Gastroesophageal sphincter (tissue), 4 donors: ENCODE measurements at places on chromosomes 7 and 10. TPM values are rescaled to one million over a fixed set of nuclear protein-coding genes. Genes with fewer than 3 reads are reported as not detected.

INMT gene
- total RNA-seq = 115 TPM

SPAG6 gene
- not detected for total RNA-seq

GIMAP2 gene
- total RNA-seq = 3.3 TPM

PTPRZ1 gene
- total RNA-seq = 8.4 TPM

STOX1 gene
- total RNA-seq = 19.1 TPM

ZNF277 gene
- 17.1 TPM for total RNA-seq

RSU1 gene
- total RNA-seq = 149 TPM

CLEC5A gene
- not detected for total RNA-seq

RP9 gene
- total RNA-seq = 9.5 TPM

BBS9 gene
- 28.8 TPM for total RNA-seq

AMPH gene
- total RNA-seq = 2.3 TPM

MYH16 gene
- not detected for total RNA-seq

CUZD1 gene
- 1.4 TPM for total RNA-seq

HOXA5 gene
- 33.5 TPM for total RNA-seq

GRCh38 chr10:14583252-14583651 is 191.4 kb downstream of the FAM107B start:
- H3K4me1 ChIP-seq = no peaks in the 10 kb centered on the region
- no peak overlapping the region for H3K4me3 ChIP-seq
- H3K27me3 ChIP-seq = no peaks in the 10 kb centered on the region
- H3K36me3 ChIP-seq = no peaks in the 10 kb centered on the region
- no peak overlapping the region for H3K27ac ChIP-seq

- peaks cover 56% of the 10 kb centered on the region for H3K4me1 ChIP-seq
- no peaks in the 10 kb centered on the region for H3K36me3 ChIP-seq
- no peak overlapping the region for H3K4me3 ChIP-seq
- H3K27me3 ChIP-seq = no peaks in the 10 kb centered on the region
- peak; percentile 68 for ATAC-seq
- peak overlapping the region; percentile 60 for H3K27ac ChIP-seq
Observed at GRCh38 chr7:116443101-116443523, 56.4 kb upstream of the CAV2 start.

- no peak for ATAC-seq
- H3K4me1 ChIP-seq = no peaks in the 10 kb centered on the region
- H3K4me3 ChIP-seq = no peak overlapping the region
- no peaks in the 10 kb centered on the region for H3K36me3 ChIP-seq
Observed at GRCh38 chr7:132311733-132312132, 264.5 kb downstream of the PLXNA4 start.

- ATAC-seq = no peak
- no peaks in the 10 kb centered on the region for H3K4me1 ChIP-seq
- H3K36me3 ChIP-seq = no peaks in the 10 kb centered on the region
- no peak overlapping the region for H3K4me3 ChIP-seq
Observed at GRCh38 chr7:139124084-139124914, 14.8 kb upstream of the ZC3HAV1 start.

DNA sequence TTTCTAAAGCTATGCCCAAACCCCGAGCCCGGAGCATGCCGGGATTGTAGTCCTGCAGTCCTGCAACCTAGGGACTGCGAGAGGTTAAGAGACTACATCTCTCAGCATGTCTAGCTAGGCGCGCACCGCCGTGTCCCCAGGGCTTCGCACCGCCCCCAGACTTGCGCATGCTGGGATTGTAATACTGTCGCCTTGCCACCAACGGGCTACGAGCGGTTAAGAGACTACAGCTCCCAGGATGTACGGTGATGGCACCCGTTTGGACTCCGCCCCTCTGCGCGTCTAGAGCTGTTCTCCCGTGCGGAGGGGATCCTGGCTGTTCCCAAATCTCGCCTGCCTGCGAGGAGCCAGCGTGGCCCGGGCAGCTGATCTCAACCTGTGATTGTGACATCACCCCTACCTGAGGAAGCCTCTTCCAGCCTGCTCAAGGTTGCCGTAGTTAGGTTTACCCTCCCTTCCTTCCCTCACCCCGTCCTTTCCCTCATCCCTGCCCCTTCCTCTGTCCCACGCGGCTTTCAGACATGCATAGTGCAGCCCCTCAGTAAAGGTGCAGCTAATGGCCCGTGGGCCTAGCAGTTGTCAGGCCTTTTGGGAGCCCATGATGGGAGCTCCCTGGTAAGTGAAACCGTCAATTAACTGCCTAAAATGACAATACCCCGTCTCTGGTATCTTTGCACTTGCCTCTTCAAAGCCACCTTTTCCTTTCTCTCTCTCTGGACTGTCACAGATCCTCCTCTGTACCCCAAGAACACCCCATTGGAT is 6.3 kb upstream of the ZNF736 start:
- peak overlapping the region; percentile 85 for H3K27ac ChIP-seq
- H3K4me1 ChIP-seq = no peaks in the 10 kb centered on the region
- peak overlapping the region; percentile 62 for H3K4me3 ChIP-seq
- peak; percentile 95 for ATAC-seq
- no peaks in the 10 kb centered on the region for H3K36me3 ChIP-seq

- ATAC-seq = no peak
- H3K27ac ChIP-seq = no peak overlapping the region
- H3K4me1 ChIP-seq = no peaks in the 10 kb centered on the region
- no peaks in the 10 kb centered on the region for H3K36me3 ChIP-seq
- H3K27me3 ChIP-seq = peaks cover under 1% of the 10 kb centered on the region
Observed at GRCh38 chr10:77682393-77683087, 44.9 kb upstream of the KCNMA1 start.

- H3K4me3 ChIP-seq = no peak overlapping the region
- H3K36me3 ChIP-seq = no peaks in the 10 kb centered on the region
- H3K27ac ChIP-seq = no peak overlapping the region
- H3K27me3 ChIP-seq = no peaks in the 10 kb centered on the region
Observed at GRCh38 chr7:29102558-29103151, 43.7 kb downstream of the CPVL start.

- no peak overlapping the region for H3K4me3 ChIP-seq
- H3K27me3 ChIP-seq = no peaks in the 10 kb centered on the region
- peaks cover 10% of the 10 kb centered on the region for H3K4me1 ChIP-seq
- H3K27ac ChIP-seq = no peak overlapping the region
- peaks cover 24% of the 10 kb centered on the region for H3K36me3 ChIP-seq
- ATAC-seq = no peak
Observed at GRCh38 chr10:22323538-22324305, 2.8 kb downstream of the BMI1 start.

DNA sequence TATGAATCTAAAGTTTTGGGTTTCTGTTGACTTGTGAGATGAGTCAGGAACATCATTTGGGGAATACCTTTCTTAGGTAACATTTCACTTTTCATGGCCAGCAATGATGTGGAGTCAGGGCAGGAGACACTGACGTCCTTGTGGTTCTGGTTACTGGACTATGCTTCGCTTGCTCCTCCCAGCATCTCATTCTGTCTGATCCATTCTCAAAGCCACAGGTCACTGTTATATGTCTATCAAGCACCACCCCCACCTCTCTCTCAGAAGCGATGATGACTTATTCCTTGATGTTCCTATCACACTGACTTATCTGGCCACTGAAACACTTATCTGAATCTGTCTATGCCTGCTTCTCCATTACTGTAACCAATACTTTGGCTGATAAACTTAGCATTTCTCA is 51.6 kb downstream of the TES start:
- no peak overlapping the region for H3K4me3 ChIP-seq
- no peaks in the 10 kb centered on the region for H3K36me3 ChIP-seq
- no peaks in the 10 kb centered on the region for H3K4me1 ChIP-seq
- H3K27me3 ChIP-seq = no peaks in the 10 kb centered on the region
- no peak for ATAC-seq

DNA sequence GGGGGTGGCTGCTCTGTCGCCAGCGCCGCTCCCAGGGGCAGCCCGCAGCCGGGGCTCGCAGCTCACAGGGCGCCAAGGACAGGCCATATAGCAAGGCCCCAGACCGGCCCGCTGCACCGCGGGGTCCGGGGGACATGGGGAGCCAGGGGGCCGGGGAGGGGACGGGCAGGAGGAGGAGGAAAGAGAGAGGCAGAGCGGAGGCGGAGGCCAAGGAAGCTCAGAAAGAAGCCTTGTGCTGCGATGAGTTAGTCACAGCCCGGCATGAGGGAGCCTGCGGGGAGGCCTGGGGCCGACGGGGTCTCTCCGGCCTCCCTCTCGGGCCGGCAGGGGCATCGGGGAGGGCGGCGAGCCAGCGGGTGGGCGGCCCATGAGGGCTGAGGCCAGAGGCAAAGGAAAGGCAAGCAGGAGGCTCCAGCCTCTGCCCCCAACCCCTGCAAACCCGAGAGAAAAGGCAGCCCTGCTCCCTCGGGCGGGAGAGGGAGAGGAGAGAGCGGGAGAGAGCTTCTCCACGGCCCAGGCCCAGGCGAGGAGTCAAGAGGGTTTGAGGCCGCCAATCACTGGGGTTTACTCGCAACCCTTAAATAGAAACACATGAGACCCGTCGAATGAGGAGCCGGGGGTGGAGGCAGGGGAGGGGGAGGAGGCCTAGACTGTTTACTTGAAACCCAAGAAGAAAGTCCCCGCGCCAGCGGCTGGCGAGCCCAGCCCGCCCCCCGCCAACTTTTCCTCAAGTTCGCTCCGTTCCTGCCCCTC is 167.9 kb downstream of the NEURL1 start:
- peak overlapping the region; percentile 72 for H3K4me3 ChIP-seq
- H3K27me3 ChIP-seq = no peaks in the 10 kb centered on the region
- peak; percentile 87 for ATAC-seq
- H3K4me1 ChIP-seq = peaks cover 9% of the 10 kb centered on the region
- peak overlapping the region; percentile 96 for H3K27ac ChIP-seq

DNA sequence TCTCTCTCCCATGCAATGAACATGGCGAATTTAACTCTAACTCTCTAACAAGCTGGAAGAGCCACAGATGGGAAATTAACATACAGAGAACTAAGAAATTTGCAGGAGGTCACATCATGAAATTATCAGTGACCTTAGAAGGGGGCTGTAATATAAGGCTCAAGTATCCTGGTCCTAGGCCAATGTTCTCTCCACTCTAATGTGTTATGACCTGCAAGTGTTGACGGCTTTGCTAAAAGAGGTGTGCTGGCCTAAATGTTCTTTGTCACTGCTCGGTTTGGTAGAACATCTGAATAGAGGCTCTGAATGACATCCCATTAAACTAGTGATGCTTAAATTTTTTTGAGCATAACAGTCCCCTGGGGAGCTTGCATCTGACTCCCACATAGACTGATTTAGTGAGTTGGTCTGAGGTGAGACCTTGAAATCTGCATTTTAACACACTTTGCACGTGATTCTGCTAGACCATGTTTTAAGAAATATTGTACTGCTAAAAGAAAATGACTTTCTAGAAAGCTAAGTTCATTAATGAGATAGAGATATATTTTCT is 129.3 kb downstream of the GFRA1 start:
- peaks cover 5% of the 10 kb centered on the region for H3K27me3 ChIP-seq
- ATAC-seq = no peak
- H3K4me1 ChIP-seq = no peaks in the 10 kb centered on the region

DNA sequence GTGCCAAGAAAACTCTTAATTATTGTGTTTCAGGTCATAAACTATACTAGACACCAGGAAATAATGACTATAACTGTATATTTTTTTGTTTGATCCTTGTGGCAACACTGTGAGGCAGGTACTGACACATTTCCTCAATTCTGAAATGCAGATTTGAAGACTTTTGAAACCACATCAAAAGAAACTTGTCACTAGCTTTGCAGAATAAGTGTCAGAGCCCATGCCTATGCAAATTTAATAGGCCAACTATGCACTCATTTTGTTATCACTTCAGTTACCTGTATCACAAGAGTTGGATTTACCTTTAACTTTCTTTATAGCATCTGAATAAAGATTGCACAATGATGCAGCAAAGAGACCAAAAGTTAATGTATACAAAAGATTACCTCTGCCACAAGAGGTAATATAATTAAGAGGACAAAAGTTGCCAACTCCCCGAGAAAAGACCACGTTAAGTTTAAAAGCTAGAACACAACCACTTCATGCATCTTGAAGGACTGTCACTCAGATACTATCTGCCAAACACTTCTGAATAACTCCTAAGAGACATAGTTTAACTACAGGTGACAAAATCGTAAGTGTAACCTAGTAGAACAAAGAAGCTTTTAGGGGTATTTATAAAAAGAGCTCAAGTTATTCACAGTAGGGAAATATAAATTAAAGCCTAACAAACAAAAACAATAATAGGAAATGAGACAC is 80.5 kb downstream of the ELAPOR2 start:
- peaks cover 23% of the 10 kb centered on the region for H3K4me1 ChIP-seq
- H3K27me3 ChIP-seq = no peaks in the 10 kb centered on the region
- ATAC-seq = no peak
- H3K27ac ChIP-seq = no peak overlapping the region

- H3K36me3 ChIP-seq = no peaks in the 10 kb centered on the region
- H3K27me3 ChIP-seq = no peaks in the 10 kb centered on the region
- no peak overlapping the region for H3K4me3 ChIP-seq
- no peak for ATAC-seq
Observed at GRCh38 chr7:129167817-129168216, 20.6 kb upstream of the SMO start.

DNA sequence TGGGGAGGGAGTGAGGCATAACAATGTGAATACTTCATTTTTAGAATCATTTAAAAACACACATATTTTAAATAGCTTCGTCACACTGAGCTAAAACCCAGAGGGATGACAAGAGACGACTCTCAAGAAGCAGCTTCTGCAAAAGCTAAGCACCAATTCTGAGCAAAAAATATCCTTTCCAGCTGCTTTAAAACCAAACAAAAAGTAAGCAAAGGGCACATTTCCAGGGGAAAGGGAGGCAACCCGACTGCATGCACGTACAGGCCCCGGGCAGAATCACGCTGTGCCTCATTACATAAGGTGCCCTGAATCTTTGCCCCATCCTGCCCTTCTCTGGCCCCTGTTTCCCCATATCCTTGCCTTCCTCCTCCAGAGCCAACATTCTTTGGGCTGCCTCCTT is 78.4 kb downstream of the DGKI start:
- no peak overlapping the region for H3K4me3 ChIP-seq
- no peaks in the 10 kb centered on the region for H3K36me3 ChIP-seq
- H3K27me3 ChIP-seq = no peaks in the 10 kb centered on the region
- no peaks in the 10 kb centered on the region for H3K4me1 ChIP-seq
- H3K27ac ChIP-seq = no peak overlapping the region
- ATAC-seq = no peak

- no peaks in the 10 kb centered on the region for H3K27me3 ChIP-seq
- H3K4me1 ChIP-seq = peaks cover 4% of the 10 kb centered on the region
- no peak overlapping the region for H3K4me3 ChIP-seq
- H3K36me3 ChIP-seq = peaks cover 88% of the 10 kb centered on the region
Observed at GRCh38 chr7:74063223-74063641, 20.4 kb upstream of the LIMK1 start.

DNA sequence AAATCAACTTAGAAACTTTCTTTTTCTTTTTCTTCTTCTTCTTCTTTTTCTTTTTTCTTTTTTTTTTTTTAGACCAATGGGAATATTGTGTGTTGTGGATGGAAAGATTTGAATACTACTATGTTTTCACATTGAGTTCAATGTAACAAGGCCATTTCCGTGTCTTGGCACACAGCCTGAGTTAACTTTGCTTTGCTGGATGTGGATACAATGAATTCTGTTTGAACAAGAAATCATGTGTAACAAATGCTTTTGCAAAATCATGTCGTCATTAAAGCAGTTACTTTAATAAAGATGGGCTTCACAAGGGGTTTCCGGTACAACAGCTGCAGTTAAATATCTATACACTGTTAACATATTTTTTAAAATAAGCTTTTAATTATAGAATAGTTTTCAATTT is 13.5 kb upstream of the ENTPD1 start:
- H3K27ac ChIP-seq = peak overlapping the region; percentile 68
- H3K27me3 ChIP-seq = no peaks in the 10 kb centered on the region
- no peaks in the 10 kb centered on the region for H3K36me3 ChIP-seq
